ELF-1 (cell line): ENCODE measurements at places on chromosomes 3 and 15.

- no peak for DNase-seq
Measured at GRCh38 chr15:97977734-97978133, 17.2 kb downstream of the ARRDC4 start.

- no peak for DNase-seq
Measured at GRCh38 chr3:179599531-179599930, 4.9 kb downstream of the MRPL47 start.

GRCh38 chr15:76898102-76898501 lies 7.0 kb downstream of the SCAPER start:
- DNase-seq = no peak

- no peak for DNase-seq
Measured at GRCh38 chr3:136281966-136282520, 31.9 kb downstream of the PCCB start.

DNA sequence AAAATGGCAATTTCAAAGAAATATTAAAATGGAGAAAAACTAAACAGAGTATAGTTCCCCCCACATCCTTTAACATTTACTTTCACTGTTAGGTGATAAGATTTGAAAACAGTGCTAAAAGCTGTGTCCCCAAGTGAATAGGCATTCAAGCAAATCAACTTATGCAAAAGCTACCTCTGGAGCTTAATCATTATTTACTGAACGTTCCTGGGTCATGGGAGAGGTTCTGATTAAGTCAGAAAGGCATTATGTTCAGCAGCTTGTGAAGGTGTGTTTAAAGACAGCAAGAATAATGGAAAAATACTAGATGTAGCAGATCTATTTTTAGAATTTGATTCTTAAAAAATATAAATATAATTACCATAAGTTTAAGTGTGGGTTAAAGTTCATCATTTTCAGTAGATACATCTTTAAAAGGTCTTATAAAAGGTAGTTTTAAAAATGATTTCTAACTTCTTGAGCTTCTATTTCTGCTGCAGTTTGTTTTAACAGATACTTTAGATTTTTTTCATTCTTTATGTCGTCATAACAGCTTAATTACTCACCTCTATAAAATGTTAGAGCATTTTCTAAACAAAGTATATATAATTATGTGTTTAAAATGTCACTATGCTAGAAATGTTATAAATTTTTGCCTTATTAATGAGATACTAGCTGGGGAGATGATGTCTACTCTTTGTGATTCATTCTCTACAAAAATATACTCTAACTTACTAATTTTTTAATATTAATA lies 127.9 kb downstream of the MITF start:
- no peak for DNase-seq

GRCh38 chr3:19467761-19468160 lies 319.5 kb downstream of the KCNH8 start:
- peak; percentile 64 for DNase-seq

GRCh38 chr15:101718896-101719295 lies 5.4 kb downstream of the TARS3 start:
- DNase-seq = no peak

- DNase-seq = peak; percentile 34
Measured at GRCh38 chr3:50390508-50391224, 31.3 kb upstream of the TMEM115 start.

DNA sequence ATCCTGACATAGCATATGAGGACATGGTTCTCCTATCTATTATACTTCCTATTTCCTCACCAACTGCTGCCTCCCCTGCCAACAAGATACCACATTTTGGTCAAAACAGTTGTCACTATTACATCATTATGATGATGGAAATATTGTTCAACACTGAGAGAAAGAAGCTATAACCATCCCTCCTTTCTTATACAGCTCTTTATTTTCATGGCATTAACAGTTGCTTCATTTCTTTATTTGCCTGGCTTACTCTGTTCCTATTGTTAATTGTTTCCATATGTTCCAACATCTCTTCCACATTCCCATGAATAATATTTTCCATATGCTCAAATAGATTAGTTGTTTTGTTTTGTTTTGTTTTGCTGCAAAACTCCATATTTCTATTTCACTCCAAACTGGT lies 40.8 kb upstream of the FILIP1L start:
- DNase-seq = no peak

DNA sequence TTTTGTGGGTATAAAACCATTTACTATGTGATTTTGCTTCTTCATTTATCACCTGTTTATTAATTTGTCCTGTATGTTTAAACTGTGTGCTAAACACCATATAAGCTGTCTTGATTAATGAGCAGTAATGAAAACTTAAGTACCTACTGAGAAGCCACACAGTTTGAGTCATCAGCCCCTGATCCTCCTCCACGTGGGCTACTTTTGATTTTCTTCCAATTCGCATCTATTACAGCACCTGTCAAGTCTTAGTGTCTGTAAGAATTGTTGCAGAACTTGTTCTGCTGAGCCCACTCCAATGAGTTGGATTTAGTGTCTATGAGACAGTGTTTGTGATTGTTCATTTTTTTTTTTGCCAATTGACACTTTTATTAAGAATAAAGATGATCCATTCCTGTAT lies 16.8 kb downstream of the EPHA6 start:
- DNase-seq = no peak

DNA sequence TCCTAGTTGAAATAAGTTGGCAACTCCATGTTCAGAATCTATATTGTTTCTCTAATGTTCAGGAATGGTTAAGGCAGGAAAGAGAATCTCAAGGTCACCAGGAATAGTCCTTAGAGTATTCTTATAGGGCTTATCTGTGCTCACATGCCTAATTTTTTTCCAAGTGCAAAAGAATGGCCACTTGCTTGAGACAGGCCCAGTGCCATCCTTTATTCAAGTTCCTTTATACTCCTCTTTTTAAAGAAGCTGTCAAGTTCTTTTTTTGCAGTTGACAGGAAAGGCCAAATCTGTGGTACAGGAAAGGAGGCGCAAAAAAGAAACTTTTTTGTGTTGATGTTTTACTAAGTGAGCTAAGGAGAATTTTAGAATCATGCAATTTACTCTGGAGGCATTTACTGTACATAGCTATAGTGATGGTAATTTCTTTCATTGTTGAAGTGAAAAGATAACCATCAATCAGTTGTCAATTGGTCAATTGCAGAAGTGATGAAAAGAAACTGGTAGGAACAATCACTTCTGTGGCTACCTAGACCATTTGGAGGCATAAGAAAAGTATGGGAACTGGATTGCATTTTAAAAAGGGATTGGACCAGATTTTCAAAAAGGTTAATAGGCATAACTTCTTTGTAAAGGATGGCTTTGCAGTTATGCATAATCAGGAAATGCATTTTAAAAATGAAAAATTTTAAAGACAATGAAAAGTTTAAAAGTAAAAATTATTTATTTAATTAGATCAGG lies 102.5 kb upstream of the SOX2 start:
- DNase-seq = peak; percentile 11

- peak; percentile 75 for DNase-seq
Measured at GRCh38 chr3:149352556-149352955, 19.1 kb upstream of the TM4SF18 start.

- no peak for DNase-seq
Measured at GRCh38 chr3:15766406-15766805, 31.4 kb downstream of the ANKRD28 start.

- DNase-seq = no peak
Measured at GRCh38 chr3:61876797-61877196, 315.4 kb downstream of the PTPRG start.

DNA sequence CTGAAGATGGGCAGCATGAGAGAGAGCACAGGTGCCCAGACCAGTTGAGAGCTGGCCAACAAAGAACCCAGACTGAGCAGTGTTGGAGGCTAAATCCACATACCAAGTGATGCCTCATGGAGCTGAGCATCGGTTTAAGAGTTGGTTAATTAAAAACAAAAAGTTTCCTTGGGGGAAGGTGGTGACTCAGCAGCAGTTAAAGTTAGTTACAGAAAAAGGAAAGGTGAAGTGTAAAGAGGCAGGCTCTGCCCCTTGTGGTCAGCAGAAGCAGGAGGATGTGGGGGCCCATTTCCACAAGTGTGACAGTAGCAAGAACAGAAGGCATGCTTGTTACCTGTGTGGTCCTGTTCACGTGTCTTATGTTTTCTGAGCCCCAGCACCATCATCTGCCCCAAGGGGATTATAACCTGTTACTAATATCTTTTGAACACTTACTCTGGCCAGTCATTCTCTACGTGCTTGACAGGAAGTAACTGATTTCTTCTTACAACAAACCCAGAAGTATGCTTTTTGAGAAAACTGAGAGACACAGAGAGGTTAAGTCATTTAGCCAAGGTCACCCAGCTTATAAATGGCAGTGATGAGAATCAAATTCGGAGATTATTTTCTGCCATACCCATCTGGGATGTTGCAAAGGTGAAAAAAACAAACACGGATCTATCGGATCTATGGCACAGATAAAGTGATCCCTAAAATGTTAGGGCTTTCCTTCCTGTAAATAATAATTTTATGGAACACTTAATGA lies 91.0 kb downstream of the EPHB1 start:
- peak; percentile 18 for DNase-seq
